ENCODE measurements at places on chromosomes 5 and 9.

DNA sequence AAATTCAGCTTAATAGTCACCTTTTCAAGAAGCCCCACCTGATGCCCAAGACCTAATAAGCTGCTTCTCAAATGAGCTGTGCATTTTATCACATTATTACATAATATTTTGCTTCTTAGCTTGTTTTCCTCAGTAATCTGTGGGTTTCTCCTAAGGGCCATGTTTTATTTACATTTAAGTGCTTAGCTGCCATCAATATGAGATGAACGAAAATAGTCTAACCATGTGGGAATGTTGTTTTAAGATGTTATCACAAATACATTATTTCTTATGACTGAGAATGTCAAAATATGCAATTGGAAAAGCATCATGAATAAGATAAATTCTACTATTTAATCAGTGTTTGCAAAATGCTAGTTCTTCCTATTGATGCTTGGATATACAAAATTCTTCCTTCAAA is 10.1 kb downstream of the ARRDC3 start:
- no peak for DNase-seq

DNA sequence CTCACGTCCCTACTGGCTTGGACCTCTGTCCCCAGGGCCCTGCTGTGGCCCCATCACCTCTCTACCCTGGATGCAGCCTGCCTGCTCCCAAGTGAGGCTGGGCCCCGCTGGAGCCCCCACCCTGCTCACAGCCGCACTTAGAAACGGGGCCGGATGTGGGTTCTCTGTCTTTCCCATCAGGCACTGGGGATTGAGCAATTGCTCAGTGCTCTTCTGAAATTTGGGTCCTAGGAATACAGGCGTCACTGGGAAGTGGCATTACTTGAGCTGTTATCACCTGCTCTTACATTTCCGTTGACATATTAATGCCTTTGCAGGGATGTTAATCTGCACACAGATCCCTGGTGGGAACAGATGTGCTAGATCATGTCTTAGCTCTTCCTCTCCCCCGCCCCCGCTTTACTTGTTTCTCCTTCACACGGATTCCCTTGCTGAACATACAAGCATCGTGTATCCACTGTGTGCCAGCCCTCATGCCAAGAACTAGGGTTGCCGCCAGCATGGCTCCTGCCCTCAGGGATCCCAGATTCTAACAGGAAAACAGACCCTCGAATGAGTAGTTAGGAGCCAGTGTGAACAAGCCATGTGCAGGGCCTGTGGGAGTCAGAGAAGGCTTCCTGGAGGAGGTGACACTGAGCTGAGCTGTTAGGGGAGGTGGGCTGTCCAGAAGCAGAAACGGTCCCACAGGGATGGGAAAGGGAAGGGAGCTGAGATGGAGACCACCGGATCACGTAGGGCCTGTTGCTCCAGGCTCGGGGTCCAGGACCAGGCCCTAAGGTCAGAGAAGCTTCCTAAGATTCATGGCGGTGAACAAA is 65.1 kb downstream of the NEK6 start:
- DNase-seq: no peak

- no peak for DNase-seq
These were observed 8.1 kb upstream of the UBE2D2 start for GRCh38 chr5:139552893-139553575.

GRCh38 chr5:59327191-59327980 is 566.1 kb downstream of the PDE4D start:
- no peak for DNase-seq

DNA sequence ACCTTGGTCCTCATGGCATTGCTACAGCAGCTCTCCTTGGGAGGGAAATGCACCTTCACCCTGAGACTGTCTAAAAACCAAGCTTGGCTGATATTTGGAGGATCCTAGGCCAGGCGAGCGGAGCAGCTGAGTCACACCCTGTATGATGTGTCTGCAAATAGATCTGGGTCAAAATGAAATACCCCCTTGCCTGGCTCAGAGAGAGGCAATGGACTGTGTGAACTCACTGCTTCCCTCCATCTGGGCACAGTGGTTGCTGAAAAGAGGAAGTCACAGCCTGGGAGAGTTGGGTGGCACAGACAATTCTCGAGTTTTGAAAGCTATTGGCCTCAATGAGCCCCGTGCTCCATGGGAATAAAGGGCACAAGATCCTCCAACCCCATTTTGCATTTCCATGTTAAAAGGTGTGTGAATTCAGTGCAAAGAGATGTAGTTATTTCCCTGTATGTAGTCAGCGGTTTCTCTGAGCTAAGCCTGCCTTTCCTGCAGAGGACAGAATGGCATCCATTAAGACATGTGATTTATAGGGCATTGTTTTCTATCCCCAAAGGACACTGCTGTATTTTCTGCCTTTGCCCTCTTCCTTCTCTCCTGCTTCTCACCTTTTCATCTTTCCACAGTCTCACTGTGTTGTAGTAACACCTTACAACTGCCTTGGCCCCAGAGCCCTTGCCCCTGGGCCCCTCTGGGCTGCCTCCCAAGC is 177.2 kb downstream of the GADD45G start:
- no peak for DNase-seq

DNA sequence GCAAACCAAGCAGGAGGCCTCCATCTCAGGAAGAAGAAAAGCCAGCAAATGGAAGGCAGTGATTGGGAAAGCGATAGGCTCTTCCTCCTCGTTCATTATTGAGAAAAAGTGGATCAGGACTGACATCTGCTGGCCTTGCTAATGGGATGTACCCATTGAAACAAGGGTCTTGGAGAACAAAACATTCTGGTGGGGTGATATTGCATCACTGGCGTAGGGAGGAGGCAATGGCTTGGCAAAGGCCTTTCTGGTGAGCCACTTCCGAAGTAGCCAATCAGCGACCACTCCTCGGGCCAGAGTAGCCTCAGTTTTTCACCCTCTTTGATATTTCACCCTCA is 86.7 kb upstream of the NFIB start:
- no peak for DNase-seq

- no peak for DNase-seq
These were observed 138.6 kb upstream of the DHFR start for GRCh38 chr5:80793354-80793753.

DNA sequence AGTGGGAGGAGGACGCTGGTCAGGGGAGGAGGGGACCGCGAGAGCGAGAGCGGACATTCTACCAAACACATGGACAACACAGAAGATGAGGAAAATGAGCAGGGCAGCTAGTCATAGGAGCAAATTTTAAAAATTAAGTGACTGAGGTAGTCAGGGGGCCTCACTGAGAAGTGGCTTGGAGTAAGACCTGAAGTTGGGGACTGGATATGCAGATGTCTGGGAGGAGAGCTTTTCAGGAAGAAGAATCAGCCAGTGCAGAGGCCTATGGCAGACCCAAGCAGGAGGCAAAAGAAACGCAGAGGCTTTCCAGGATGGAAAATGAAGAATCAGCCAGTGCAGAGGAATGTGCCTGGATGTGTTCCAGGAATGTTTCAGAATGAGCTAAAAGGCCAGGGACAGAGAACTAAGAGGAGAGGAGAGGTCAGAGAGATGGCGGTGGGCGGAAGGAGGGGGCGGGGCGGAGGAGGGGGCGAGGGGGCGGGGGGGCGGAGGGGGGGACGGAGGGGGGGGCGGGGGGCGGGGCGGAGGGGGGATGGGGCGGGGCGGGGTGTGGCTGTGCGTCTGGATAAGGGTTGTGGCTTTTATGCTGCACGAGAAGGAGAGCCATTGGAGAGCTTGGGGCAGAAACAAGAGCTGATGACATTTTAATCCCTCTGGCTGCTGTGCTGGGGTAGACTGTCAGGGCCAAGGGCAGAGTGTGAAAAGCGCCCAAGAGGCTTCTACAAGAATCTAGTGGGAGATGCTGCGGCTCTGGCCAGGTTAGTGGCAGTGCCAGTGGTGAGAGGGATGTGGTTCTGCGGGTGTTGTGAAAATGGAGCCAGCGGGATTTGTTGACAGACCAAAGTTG is 129.6 kb downstream of the KCNIP1 start:
- no peak for DNase-seq

DNA sequence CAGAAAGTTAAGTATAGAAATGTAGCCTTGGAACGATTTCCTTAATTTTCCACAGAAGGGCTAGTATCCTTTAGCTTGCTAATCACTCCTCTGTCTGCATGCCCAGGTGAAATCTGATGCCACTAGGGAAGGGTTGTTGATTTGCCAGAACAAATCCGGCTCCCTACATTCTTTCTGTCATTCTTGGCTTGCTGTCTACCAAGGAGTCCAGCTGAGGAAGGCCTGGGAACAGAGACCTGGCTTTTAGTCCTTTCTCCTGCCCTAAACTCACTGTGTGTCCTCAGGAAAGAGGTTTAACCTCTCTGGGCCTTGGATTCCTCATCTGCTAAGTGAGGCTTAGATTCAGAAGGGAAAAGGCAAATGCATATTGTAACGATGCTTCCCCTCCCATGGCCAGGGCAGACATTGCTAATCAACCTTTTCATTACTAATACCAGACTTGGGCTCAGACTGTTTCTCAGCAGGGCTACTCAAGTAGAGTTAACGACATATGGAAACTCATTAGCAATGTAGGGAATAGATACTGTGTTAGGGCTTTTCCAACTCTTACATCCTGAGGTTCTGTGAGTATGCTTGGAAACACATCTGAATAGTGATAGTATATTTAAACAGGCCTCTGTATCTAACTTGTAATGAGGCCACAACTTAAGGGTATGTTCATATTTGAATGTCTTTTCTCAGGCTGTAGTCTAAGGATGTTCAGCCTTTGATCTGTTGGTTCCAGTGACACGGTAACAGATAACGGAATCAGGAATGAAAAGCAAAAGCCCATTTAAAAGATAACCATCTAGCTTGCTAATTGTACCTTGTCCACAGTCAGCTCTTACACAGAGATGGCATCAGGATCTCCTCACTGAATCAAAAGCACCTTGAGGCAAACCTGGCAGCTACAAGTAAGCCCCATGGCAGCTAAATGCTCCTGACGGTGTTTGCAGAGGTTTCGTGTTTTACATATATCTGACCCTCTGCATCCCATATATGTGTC is 4.1 kb downstream of the GALNT10 start:
- DNase-seq: no peak
